Muscle of arm (tissue), 14 donors: ENCODE measurements at places on chromosomes 1 and 21.
A peak's percentile ranks its signal among the peaks of the same experiment; 100 is the strongest.

DNA sequence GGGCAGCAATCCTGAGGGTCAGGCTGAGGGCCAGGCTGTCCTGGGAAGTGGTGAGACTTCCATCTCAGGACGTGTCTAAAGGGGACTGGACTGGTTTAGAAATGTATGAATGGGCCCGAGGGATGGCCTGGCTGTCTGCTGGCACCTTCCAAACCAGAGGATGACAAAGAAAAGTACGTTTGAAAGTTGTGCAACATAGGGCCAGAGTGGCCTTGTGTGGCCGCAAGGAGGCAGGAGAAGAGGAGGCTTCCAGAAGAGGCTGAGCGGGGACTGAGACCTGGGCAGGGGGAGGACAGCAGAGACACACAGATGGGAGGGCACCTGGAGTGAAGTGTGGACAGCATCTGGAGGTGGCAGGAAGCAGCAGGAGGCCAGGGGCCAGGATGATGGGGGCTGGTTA is 2.6 kb upstream of the SYTL1 start:
- DNase-seq, result no peak

DNA sequence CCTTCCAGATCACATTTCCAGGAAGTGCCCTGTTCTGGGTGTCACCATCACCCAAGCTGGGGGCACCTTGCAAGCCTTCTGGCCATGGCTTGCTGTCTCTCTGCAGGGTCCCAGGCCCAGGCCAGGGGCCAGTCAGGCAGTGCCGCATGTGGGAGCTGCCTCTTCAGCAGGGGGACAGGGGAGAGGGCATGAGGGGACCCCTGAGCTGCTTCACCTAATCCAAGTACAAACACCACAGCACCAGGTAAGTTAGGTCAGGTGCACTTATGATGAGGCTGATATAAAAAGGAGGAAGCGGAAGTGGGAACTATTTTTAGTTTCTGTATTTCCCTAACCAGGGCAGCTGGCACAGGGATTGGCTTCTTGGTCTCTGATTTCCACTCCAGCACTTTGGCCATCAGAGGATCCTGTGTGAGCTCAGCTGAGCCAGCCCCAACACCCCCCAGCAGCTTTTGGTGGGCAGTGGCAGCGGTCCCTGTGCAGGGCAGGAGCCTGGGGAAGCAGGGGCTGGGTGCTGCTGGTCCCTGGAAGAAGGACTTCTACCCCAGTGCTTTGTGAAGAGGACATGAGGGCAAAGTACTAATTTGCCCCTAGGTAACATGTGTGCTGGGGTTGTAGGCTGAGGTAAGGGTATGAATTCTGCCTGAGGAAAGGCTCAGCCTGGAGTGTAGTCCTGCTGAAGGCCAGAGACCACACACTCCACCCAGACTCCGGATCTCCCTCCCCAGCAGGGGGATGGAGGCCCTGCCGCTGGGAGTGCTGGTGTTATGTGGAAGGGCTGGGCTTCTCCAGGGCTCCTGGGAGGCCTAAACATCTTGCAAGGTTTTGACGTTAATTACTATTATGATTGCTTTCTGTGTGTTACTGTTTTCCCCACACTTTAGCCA is 3.3 kb upstream of the PCBP3 start:
- no peak for DNase-seq

DNA sequence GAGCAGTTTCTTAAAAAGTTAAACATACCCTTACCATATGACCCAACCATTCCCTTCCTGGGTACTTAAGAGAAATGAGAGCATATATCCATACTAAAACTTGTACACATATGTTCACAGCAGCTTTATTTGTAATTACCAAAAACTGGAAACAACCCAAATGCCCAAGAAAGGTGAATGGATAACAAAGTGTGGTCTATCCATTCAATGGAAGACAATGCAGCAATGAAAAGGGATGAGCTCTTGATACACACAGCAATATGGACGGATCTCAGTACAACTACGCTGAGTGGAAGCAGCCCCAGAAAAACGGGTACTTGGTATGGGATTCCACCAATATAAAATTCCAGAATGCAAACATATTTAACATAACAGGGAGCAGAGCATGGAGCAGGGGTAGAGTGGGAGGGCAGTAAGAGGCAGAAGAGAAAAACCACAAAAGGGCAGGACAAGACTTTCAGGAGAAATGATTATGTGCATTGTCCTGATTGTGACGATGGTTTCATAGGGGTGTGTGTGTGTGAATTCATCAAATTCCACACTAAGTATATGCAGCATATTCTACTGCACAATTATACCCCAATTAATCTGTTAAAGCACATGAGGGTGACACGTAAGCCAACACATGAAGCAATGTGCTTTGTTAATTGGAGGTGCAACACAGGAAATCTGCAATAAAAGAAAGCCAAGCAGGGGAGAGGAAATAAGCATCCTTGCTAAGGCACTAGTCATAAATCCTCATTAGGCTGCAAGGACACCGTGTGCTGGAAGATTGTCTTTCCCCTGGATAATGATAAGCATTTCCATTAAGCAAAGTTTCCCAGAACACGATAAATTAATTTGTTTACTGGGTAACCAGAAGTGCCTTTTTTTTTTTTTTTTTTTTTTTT is 113.1 kb upstream of the KRTAP19-8 start:
- DNase-seq, result no peak

DNA sequence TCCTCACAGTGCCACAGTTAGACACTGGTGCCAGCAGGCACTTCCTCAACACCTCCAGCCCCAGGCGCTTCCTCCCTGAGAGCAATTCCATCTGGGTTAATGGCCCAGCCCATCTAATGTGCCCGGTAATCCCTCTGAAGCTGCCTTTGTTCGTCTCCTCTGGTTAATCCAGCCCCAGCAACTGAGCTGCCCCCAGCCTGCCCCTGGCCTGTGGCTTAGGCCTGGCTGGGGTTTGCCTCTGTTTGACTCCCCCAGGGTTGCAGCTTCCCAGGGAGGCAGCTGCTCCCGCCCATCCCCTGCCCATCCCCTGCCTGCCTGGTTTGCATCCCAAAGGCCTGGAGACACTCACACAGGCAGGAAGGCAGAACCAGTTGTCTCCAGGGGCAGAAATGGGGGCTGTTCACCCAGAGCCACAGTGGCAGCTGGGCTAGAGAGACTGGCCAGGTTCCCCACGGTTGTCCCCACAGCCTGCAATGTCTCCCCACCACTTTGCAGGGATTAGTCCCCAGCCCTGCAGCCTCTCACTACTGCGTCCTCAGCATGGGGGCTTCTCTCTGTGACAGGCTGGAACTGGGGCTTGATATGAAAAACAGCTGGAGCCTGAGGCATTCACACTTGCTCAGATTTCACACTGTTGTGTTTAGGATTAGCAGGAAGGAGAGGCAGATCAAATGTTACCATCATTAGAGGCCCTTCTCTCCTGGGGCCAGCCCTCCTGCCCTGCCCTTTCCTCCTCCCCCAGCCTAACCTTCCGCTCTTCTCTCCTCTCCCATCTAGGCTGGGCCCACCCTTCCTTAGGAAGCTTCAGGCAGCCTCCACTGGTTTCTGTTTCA is 120.2 kb downstream of the TLR5 start:
- peak; percentile 45 for DNase-seq

- DNase-seq, result no peak
Observed at GRCh38 chr1:69929308-69930057, 275.9 kb downstream of the LRRC40 start.

DNA sequence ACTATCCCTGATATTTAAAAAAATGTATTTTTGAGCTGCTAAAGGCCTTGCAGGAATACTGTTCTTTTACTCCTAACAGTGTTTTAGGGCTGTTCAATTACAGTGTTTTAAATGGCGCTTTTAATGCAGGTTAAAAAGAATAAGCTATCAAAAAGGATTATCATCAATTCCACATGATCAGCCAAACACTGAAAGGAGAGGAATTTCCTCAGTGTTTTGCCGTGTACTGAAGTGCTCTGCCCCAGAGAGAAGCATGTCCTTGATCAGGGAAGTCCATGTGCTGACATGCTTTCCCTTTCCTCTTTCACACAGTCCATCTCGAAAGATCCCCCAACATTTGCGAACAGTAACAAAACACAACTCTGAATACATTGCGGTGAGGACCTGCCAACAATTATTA is 3.3 kb downstream of the CFAP298 start:
- no peak for DNase-seq

DNA sequence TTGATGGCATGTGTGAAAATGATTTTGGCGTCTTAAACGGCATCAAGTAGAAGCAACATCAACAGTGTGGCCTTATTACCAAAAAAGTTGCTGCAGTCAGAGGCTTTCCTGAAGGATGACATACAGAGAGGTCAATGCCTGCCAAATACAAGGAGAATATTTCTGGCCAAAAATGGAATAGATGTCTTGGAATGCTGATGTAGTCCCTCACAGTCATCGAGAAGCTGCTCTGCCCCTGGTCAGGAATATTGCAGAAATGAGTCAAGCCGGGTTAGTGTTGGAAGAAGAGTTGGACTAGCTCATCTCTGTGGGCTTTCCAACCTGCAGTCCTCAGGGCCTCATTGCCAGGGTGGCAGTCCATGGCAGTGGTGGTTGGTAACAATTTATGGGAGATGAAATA is 42.1 kb downstream of the NOS1AP start:
- DNase-seq, result no peak

DNA sequence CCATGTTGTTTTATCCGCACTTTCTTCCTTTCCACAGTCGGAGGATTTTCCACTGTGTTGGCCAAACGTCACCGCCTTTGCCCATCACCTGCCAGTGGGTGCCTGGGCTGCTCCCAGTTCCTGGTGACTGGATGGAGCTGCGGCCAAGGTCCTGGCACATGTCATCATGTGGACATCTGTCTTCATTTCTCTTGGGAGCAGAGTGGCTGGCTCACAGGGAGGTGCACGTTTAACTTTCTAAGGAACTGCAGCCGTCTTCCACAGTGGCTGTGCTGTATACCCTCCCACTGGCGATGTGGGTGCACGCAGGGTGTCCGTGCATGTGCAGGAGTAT is 19.5 kb upstream of the RNF223 start:
- DNase-seq, result no peak

- no peak for DNase-seq
Observed at GRCh38 chr1:231584117-231584516, 42.5 kb upstream of the DISC1 start.

DNA sequence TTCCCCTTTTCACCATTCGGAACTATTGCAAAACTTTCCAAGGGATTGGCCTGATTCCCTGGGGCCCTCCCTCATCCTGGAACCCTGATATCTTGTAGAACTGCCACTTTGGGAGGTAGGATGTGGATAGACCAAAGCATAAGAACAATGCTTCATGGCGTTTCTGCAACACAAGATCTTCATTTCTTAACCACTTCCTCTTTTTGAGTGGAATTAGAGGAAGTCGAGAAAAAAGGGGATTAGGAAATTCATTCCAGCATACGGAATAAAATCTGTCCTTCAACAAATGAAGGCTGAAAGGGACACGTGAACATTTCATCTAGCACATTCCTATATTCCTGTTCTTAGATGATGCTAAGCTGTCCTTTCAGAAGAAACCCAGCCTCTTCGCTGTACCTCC is 149.3 kb downstream of the HUNK start:
- DNase-seq, result no peak
